ENCODE measurements at places on chromosomes 3 and 15.

DNA sequence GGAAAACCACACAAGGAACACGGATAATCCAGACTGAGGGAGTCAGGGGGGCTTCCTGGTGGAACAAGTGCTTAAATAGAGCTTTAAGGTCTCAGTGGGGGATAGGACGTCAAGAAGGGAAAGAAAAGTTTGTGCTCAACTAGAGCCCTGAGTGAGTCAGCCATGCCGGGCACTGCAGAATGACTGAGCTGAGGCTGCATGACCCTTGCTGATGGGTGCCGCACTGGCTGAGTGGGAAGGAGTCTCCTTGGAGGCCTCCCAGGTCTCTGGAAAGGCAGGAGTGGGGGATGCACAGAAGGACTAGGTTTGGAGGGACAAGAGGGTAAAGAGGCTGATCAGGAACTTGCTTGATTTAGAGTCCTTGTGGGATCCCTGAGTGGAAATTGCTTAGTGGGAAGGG, 150.3 kb downstream of the RPLP1 start:
- DNase-seq, result no peak

- no peak for DNase-seq
Measured at GRCh38 chr15:27693280-27693679, 405.8 kb downstream of the OCA2 start.

GRCh38 chr15:96088650-96089049, 241.8 kb upstream of the NR2F2 start:
- no peak for DNase-seq

DNA sequence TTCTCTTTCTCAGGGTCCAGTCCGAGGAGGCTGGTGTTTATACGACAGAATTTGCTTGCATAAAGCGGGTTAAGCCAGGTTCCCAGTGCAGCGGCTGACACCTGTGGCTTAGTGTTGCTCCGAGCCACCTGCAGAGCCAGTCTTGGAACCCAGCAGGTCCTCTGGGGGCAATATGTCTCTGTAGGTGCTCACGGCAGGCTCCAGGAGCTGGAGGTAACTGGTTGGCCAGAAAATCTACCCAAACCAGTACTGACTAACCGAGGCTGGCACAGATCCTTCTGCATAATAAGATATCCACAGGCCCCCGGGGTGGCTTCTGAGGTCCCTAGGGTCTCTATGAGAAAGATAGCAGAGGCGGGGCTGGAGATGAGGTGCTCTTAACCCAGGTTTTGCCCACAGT, 3.2 kb downstream of the MGLL start:
- DNase-seq, result no peak

DNA sequence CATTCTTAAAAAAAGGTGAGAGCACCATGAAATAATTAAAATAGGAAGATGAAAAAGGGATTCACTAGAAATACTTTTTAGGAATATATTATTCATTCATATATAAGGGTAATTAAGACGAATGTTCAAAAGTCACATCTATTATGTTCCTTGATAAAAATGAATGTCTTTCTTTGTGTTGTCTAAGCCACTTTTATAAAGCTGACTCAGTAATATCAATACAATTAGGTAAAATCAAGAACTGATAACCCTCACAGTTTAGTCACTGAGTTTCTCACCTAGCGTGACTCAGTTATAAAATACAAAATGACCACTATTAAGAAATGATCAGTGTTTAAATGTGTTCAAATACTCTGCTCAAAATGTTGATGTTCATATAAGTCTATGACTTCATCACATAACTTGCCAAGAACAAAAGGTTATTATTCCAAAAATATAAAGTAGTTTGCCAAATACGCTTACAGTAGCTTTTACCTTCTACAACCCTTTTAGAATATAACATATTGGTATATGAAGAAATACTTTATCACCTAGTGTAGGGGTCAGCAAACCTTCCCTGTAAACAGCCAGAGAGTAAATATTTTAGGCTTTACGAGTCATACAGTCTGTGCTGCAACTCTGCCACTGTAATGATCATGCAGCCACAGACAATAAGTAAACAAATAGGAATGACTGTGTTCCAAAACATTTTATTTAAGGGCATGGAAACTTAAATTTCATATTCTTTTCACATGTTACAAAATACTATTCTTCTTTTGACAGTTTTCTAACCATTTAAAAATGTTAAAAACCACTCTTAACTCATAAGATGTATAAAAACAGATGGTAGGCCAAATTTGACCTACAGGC, 369.8 kb downstream of the TBC1D5 start:
- DNase-seq, result no peak

GRCh38 chr3:33729993-33730392, 11.9 kb upstream of the CLASP2 start:
- no peak for DNase-seq

- no peak for DNase-seq
Measured at GRCh38 chr3:58082047-58082446, 73.8 kb downstream of the FLNB start.

- DNase-seq, result no peak
Measured at GRCh38 chr3:81462921-81463320, 298.5 kb downstream of the GBE1 start.

GRCh38 chr3:65879372-65879771, 159.3 kb downstream of the MAGI1 start:
- no peak for DNase-seq

All from stimulated activated CD8-positive, alpha-beta memory T cell treated with anti-CD3 and anti-CD28 coated beads, Interleukin-12 subunit alpha, Interleukin-12 subunit beta, amount 100 ng/mL, for 4 hours (primary cell).